Fibroblast of upper back skin (primary cell): ENCODE measurements at places on chromosomes 5 and 9.

DNA sequence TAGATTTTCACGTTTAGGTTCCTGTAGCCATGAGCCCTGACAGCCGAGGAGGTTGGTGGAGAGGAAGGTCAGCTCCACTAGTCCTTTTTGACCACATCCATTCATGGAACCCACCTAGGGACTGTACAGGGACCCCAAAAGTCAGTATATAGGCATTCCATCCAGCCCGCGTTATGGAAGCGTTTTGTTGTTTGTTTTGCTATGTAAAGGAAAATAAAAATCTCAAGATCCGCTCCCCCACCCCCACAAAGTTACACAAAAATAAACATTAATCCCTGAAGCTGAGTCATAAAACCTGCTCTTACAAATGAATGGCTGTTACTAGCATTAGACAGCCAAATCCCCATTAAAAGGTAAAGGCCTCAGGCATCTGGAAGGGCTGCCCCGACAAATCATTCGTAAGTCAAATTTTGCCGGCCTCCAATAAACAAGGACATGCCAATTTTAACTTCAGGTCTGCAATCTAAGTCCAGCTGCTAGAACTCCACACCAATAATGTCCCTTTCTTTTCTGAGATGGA is 292.9 kb downstream of the MED10 start:
- DNase-seq, result no peak

DNA sequence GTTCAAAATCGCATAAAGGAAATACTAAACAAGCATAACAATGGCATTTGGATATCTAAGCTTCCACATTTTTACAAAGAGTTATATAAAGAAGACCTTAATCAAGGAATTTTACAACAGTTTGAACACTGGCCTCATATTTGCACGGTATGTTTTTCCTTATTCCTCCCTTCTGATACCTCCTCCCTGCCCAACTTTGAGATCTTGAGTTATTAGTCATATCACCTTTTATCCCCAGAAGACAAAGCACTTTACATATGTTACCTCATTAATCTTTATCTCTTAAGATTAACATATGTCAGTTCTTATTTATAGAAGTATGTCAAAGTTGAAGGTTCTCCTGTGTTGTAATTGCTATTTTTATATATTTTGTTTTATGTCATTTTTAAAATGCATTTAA is 29.8 kb downstream of the TDRD7 start:
- peak; percentile 1 for DNase-seq

- no peak for DNase-seq
Measured at GRCh38 chr9:93183663-93184431, at the start of gene WNK2. Gene WNK2, plus strand, starts transcription at chr9:93184139. Its CDS starts 791 bp downstream, at chr9:93184930.

DNA sequence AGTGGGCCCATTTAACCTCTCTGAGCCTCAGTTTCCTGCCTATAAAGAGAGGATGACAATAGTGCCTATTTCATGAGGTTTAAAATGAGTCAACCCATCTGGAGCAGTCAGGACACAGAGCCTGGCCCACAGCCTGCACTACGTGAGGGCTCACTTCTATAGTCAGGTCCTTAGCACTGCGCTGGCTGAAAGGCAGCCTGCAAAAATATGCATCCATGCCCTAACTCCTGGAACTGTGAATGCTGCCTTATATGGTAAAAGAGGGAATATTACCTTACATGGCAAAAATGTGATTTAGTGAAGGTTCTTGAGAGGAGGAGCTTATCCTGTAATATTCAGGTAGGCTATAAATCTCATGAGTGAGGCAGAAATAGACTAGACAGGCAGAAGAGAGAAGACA is 98.5 kb downstream of the GABBR2 start:
- DNase-seq, result peak; percentile 17

DNA sequence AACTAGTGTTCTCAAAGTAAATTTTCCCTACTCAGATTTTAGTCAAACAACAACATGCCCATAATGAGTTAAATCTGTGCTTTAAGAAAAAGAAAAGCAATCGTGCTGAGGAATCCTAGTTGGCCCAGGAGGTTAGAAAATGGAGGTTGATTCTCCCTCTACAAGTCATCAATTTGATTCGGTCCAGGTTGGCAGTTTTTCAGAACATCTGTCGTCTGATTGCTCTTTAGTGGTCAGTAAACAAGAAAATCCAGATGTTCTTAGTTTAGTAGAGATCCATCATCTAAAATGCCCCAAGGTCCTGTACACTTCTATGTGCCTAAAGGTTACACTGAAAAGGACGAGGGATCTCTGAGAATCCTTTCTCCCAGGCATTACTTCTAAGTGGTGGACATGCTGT is 659.2 kb downstream of the MTRR start:
- DNase-seq, result no peak

- no peak for DNase-seq
Measured at GRCh38 chr5:127744241-127744640, 41.0 kb downstream of the CCDC192 start.

DNA sequence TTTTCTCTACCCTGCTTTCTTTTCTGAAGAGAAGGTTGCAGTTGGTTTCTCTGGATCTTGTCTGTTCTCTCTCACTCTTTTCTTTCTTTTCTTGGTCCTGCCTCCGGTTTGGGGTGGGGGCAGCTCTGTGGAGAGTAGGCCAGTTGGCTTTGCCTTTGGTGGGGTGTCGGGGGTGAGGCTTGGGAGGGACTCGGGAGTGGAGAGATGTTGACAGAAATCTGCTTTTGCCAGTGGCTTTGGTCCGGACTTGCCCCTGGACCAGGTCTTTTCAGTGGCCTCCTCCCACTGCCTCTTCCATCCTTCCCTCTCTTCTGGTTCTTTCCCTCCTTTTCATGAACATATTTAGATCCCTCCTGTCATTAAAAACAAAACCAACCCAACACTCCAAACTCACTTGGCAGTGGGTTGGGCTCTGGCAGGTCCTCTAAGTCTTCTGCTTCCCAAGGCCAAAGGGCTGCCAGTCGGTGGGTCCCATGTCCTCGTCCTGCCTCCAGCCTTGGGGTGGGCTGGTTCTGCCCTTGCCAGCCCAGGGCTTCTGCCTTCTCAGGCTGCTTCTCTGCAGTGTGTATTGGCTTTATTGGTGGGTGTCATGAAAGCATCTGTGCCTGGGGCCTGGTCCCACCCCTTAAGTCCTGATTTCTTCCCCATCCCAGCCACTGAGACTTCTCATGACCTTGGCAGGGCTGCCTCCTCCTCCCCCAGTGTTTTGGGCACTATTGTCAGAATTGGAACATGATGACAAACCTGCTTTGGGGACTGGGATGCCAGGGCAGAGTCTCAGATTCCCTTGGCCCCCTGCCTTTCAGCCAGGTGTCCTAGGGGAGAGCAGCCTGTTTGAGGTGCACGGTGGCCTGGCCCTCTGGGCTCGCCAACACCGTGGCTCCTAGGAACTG is 16.9 kb downstream of the ANKRD33B start:
- no peak for DNase-seq

- no peak for DNase-seq
Measured at GRCh38 chr5:905139-905642, 12.5 kb downstream of the TRIP13 start.

GRCh38 chr9:124368692-124369091 is 46.5 kb downstream of the PSMB7 start:
- no peak for DNase-seq

GRCh38 chr9:27548055-27548741 is 18.6 kb upstream of the MOB3B start:
- DNase-seq, result peak; percentile 35

- DNase-seq, result no peak
Measured at GRCh38 chr9:75850459-75851200, 39.8 kb upstream of the PCSK5 start.

DNA sequence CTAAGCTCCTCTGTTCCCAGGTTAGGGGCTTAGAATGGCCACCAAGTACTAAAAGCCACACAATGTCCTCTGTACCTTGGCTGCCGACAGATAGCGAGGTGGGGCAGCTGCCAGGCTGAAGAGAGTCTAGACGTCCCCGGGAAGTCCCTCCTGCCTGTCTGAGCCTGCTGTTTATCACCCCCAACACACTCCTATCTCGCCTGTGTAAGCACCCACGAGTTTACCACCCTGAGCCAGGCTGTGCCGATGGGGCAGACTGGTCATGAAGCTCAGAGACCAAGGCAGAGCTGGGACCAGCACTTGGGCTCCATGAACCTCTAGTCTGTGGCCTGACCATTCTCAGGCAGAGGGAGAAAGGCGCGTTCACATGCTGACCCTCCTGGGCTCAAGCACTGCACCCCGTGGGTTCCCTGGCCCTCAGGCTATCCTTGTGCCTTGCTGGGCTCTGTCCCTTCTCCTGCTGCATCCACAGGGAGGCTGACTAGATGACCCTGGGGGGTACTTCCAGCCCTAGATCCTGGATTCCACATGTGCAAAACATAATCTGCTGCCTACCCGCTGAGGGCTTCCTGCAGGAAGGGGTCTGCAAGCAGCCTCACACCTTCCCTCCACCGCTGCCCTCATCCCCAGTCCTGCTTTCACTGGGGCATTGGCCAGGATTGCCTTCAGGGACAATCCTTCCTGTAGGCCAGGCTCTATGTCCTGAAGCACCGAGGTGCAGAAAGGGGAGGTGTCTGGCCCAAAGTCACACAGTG is 18.6 kb upstream of the SLC25A51 start:
- no peak for DNase-seq

GRCh38 chr5:14221732-14222131 is 78.6 kb downstream of the TRIO start:
- no peak for DNase-seq

GRCh38 chr5:82720213-82721086 is 356.7 kb downstream of the TMEM167A start:
- no peak for DNase-seq

DNA sequence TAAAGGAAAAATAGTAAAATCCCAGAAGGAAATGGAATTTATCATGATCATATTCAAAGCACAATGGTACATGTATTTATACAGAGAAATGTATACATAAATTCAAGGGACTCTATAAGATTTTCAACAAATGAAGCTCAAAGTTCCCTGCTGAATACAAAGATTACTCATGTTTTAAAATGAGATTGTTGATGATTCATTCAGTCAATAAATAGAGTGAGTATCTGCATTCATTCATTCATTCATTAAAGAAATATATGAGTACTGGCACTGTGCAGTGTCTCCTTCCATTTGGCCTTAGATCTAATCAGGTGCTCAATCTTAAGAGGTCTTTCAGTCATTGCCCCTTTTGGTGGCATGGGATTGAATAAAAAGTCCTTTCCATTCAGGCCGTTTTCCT is 310.0 kb downstream of the KIAA0825 start:
- no peak for DNase-seq

DNA sequence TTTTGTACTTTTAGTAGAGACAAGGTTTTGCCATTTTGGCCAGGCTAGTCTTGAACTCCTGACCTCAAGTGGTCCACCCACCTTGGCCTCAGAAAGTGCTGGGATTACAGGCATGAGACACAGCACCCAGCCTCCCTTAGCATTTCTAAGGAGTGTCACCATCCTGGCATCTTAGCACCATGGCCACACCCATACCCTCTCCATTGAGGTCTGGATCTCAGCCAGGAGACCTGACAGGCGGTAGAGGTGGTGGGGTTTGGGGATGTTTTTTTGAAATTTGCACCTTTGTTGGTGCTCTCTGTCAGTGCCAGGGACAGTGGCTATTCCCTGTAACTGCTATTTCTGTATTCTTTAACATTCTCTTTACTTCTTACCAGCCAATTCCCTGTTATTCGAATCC is 72.5 kb downstream of the TRIM36 start:
- DNase-seq, result no peak

DNA sequence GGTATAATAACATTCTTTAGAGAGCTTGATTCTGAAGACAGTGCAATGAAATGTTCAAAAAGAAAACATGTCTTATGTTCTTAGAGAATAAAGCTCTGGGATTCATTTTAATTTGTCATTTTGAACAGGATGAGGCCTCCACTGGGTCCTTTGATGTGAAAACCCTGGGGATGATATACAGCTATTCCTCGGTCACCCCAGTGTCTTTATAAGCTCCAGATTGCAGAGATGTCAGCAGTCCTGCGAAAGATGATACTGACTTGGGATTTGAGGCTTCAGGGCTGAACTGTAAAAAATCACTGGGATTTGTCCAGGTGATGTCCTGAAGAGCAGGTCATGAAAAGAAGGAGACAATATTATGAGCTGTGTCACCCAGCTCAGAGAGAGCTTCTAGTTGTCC is 529.7 kb upstream of the ZNF608 start:
- no peak for DNase-seq

DNA sequence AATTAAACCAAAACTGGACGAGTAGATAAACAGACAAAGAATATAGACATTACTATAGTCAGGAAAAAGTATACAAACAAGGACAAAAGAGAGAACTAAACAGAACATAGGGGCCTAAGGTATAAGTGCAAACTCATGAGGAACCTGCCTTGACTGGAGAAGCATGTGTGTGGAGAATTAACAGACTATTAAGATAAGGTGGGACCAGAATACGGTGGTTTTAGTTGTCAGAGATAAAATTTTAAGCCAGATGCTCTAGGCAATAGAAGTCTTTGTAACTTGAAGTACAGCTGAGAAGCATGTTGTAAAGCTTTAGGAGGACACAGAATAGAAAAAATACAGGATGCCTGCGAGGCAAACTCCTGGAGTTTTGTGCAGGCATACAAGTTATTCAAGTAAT is 707.1 kb downstream of the PTPRD start:
- no peak for DNase-seq

DNA sequence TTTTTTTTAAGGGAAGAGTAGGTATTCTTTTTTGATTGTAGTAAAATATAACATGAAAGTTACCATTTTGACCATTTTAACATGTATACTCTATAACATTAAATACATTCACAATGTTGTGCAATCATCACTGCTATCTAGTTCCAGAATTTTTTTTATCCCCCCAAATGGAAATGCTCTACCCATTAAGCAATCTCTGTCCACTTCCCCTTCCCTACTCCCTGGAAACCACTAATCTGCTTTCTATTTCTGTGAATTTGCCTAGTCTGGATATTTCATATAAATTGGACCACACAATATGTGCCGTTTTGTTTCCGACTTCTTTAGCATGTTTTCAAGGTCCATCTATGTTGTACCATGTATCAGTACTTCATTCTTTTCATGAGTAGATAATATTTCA is 429.5 kb downstream of the TLE1 start:
- DNase-seq, result no peak

GRCh38 chr5:188488-189481 is 2.5 kb upstream of the LRRC14B start:
- DNase-seq, result peak; percentile 79

- DNase-seq, result no peak
Measured at GRCh38 chr5:31007672-31008071, 185.8 kb upstream of the CDH6 start.

DNA sequence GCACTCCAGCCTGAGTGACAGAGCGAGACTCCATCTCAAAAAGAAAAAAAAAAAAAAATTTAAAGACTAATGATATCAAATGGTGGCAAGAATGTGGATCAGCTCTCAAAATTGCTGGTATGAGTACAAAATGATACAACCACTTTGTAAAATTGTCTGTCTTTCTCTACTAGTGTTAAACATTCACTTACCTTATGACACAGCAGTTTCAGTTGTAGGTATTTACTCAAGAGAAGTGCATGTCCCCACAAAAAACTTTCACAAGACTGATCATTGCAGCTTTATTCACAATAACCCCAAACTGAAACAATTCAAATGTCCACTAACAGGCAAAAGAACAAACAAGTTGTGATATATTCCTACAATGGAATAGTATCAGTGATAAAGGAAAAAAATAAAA is 14.7 kb upstream of the CETN3 start:
- DNase-seq, result no peak

- no peak for DNase-seq
Measured at GRCh38 chr5:60509519-60509918, 190.4 kb downstream of the DEPDC1B start.
